ENCODE measurements at places on chromosomes 11 and 22.

DNA sequence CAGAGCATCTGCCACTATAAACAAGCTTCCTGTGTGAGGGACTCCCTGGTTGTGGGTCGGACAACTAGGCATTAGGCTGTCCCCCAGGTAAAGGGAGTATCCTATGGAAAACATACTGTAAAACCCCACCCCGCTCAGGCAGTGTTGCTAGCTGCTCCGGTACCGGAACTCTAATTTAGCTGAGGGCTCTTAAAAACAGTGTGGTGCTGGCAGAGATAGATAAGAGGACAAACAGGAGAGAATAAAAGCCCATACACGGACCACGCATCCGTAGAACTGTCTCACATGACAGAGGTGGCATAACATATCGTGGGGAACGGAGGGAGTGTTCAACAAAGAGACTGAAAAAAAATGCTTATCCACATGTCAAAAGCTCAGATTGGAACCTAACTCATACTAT, 3.4 kb upstream of the MOGAT2 start:
- DNase-seq = no peak

GRCh38 chr22:47287516-47287915, 525.1 kb downstream of the TBC1D22A start:
- no peak for DNase-seq

DNA sequence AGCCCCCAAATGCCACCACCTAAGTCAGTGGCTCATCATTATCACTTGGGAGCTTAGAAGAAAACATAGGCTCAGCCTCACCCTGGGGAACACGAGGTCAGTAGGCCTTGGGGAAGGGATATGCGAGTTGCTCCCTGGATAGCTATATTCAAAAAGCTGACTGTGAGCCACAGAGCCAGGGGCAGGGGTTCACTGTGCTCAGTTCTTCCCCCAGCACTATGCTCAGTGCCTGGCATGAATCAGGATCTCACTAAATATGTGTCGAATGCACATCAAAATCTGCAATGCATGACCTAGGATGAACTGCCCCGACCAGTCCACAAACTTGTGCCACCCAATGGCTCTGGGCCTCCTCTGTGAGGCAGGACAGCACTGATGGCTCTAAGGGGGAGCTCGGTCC, 35.1 kb downstream of the THOC5 start:
- DNase-seq = no peak

DNA sequence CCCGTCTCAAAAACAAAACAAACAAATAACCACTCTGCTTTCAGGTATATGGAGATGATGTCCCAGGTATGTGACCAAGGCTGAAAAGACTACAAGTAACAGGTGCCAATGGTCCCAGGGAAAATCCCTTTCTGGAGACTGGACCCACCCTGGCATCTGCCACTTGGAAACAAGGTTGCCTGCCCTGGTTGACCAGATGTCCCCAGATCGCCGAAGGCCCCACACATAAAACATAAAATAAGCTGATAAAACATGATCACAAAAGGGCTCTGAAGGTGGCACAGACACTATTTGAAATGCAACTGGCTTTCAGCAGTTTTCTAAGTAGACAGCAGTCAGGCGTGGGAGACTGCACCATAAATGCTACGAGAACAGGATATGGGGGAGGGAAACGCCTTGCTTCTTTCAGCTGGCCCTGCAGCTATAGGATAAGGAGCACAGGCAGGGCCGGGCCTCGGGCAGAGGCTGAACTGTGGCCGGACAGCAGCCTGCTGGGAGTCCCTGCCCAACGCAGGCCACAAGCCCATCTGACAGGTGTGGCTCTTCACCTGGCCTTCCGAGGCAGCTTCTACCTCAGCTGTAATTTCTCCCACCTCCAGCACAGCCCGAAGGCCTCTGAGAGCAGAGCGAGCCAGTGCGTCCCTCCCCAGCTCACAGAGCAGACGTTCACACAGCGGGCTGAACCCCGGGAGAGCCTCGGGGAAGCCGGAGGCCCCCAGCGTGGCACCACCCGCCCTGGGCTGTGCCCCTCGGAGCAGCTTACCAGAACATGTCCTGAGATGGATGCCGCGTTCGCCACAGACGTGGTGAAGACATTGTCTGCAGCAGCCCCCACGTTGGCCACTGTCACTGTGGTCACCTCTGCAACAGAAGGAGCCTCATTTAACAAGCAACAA, 4.0 kb downstream of the DEAF1 start:
- DNase-seq = no peak

GRCh38 chr11:14764179-14764578, 120.6 kb downstream of the PDE3B start:
- no peak for DNase-seq

DNA sequence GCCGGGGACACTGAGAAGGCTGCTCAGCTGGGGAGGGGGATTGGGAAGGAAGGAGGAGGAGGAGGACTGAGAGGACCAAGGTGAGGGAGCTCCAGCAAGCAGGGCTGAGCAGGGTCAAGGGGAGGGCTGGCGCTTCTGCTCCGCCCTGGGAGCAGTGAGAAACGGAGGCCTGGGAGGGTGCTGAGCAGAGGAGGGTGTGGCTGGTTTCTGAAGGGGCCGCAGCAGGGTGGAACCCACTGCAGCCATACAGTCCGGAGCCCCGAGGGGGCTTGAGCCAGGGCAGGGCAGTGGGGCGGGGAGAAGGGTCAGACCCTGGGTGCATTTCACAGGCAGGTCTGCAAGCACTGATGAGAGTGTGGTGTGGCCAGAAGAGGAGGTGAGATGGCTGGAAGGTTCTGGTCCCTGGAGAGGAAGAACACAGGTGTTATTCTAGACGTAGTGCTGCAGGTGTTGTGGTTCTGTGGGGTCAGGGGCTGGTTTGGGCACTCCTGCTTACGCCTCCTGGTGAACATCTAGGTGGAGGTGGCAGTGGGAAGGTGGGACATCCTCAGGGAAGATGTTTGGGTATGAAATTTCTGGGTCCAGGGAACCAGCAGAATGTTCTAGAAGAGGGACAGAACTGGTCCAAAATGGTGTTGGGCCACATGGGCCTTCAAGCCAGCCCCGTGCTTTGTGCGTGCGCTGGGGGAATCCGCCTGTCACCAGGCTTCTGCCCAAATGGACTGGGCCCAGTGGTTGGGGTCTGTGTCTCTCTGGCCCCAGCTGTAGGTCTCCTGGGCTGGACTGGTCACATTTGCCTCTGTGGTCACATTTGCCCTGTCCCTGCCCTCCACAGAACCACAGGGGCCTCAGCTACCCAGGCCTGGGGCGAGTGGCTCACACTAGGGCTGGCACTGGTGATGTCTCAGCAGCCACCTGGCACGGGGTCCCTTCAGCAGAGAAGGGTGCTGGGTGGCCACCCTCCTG, 714.7 kb downstream of the BRD1 start:
- no peak for DNase-seq

GRCh38 chr11:10930972-10931760, 73.3 kb upstream of the ZBED5 start:
- peak; percentile 57 for DNase-seq

DNA sequence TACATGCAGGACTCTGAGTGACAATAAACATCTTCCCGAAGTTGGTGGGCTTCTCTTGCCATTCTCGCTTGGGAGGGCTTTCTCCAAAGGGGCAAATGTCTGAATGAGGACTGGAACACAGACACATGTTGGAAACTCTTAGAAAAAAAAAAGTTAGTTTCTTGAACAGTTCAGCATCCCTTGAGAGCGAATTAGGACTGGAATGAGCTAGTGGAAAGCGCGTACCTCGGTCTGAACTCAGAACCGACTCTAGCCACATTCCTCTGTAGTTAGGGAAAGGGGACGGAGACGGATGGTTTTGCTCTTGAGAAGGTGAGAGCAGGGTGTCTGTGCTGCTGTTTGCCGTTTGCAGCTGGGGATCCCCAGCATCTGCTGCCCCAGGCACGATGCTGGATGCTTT, 517.3 kb downstream of the TBC1D22A start:
- DNase-seq = no peak

DNA sequence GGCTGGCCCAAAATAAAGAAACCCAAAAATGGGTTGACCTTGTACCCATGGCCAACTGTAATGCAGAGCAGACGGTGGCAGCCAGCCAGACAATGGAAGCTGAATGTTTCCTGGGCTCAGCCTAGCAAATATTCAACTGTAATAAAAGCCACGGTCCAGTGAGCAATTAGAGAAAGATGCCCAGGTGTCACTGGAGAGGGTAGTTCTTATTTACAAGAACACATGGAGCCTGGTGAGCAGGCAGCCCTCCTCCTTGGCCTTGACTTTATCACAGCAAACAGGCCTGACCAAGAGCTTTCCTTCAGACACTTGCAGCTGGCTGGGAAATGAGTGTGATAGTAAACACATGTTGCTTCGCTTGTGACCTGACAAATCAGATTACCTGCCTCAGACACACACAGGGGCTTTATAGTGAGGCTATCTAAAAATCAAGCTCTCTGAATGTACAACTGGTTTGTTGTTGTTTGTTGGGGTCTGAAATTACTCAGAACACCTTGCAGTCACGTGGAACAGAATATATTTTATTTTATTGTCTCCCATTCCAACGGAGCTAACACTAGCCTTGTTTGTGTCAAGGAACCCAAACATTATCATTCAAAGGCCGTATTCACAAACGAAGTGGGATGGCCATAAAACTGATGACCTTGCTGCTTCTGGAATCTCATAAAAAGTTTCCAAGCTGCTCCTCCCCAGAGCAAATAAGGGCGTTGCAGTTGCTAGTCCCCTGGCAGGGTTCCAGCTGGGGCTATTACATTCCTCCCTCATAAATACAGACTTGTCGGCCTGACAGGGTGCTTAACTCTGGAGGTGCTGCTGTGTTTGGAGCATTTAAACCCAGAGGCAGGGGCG, 161.1 kb downstream of the BBOX1 start:
- peak; percentile 82 for DNase-seq

DNA sequence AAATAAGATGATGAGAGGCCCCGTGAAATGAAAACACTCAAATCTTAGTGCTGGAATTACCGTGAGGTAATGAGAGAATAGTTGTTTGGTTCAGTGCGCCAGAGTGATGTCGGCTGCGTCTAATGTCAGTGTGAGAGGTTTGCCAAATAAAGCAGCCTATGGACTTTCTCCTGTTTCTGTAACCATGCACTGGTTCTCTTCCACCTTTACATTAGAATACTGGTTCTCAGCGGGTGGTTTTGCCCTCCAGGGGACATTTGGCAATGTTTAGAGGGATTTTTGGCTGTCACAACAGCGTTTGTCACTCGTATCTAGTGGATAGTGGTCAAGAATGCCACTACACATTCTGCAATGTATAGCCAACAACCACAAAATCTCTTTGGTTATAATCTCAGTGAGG, 1.1 kb downstream of the OOSP4B start:
- no peak for DNase-seq

GRCh38 chr11:77502346-77502905, 28.5 kb upstream of the PAK1 start:
- DNase-seq = no peak

DNA sequence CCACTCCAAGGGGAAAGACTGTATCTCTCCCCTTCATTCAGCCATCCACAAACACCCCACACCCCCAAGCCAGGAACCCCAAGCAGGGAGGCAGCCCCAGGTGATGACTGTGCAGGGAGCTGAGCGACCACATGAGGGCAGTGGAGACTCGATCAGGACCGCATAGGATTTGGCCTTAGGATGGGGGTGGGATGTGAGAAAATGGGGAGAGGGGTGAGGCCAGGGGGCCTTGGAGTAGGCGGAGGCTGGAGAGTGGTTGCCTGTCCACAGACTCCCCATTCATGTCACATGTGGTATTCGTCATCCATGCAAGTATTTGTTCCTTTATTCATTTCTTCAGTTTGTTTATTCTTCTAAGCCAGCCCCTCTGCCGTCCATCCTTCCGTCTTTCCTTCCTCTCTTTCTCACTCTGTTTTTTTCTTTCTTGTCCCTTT, 2.7 kb upstream of the RHOD start:
- DNase-seq = peak; percentile 91

- DNase-seq = no peak
These were observed 76.7 kb upstream of the KCNQ1OT1 start for GRCh38 chr11:2776351-2777061.

GRCh38 chr11:48116437-48117228, 100.0 kb upstream of the OR4B1 start:
- no peak for DNase-seq

DNA sequence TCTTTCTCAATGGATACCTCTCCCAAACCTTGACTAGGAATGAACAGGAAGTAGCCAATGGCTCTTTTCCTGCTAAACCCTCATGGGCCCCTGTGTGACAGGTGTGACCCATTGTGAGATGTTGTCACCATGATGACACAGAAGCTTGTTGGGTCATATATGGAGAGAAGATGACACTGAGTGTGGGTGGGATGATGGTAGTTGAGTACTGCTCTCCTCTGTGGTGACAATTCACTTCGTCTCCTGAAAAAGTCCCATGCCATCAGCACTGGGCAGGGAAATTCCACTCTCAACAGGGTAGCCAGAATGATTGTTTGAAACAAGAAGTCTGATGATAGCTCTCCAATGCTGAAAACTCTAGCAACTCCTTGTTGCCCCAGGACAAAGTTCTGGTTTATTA, 94.0 kb upstream of the SEZ6L start:
- DNase-seq = no peak

GRCh38 chr11:46827995-46828394, 18.1 kb downstream of the CKAP5 start:
- no peak for DNase-seq

GRCh38 chr11:2742201-2742600, 42.4 kb upstream of the KCNQ1OT1 start:
- DNase-seq = no peak

GRCh38 chr11:69394869-69395246, 86.6 kb upstream of the LINC01488 start:
- no peak for DNase-seq

- no peak for DNase-seq
These were observed 14.2 kb downstream of the SCUBE2 start for GRCh38 chr11:9077164-9077563.

DNA sequence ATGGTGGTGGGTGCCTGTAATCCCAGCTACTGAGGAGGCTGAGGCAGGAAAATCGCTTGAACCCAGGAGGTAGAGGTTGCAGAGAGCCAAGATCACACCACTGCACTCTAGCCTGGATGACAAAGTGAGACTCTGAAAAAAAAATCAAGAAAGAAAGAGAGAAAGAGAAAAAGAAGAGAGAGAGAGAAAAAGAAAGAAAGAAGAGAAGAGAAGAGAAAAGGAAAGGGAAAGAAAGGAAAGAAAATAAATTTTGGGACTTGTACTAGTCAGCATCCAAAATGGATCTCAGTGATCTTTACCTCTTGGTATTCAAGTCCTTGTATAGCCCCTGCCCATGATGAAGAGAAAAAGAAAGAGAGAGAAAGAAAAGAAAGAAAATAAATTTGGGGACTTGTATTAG, 22.2 kb upstream of the PICALM start:
- DNase-seq = no peak

GRCh38 chr11:74015919-74016684, 7.2 kb upstream of the UCP3 start:
- DNase-seq = no peak

DNA sequence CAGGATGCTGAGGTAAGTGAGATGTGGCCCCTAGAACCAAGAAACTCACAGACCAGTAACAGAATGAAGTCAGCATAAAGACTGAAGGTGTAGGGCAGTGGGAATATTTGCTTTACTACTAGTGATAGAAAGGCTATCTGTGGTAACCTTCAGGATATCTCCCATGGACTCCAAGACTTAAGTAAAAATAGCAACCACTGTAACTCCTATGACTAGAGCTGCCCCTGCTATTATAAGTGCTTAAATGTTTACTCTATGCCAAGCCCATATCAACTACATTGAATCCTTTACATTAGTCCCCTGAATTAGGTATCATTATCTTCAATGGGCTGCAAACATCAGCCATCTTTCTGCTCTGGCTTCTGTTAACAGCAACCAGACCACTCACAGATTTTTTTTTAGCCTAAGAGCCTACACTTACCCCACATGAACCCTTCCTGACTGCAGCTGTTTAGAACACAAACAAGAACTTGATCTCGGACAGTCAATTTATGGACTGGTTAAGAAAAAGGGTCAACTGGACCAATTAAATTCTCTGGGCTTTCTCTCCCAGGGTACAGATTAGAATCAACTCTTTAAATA, 335.1 kb upstream of the API5 start:
- DNase-seq = no peak

Measured in RWPE1 (cell line).